Amniotic stem cell (primary cell): ENCODE measurements at places on chromosomes 2 and 18.

DNA sequence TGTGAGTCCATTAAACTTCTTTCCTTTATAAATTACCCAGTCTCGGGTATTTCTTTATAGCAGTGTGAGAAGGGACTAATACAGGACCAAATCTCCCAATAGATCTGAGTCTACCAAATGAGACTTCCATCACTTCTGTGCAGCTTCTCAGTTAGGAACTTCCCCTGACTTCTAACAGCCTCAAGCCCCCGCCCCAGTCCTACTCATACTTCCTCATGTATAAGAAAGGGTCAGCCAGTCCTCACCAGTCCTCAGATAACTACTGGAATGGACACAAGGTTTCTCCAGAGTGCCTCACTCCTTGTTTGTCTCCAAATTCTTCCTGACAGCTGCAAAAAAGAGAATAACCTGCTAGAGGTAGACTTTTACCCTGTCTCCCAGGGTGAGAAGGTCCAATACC lies 19.5 kb downstream of the TTC32 start:
- no peak for DNase-seq

GRCh38 chr2:112962308-112963175 lies 15.3 kb upstream of the IL36G start:
- no peak for DNase-seq

DNA sequence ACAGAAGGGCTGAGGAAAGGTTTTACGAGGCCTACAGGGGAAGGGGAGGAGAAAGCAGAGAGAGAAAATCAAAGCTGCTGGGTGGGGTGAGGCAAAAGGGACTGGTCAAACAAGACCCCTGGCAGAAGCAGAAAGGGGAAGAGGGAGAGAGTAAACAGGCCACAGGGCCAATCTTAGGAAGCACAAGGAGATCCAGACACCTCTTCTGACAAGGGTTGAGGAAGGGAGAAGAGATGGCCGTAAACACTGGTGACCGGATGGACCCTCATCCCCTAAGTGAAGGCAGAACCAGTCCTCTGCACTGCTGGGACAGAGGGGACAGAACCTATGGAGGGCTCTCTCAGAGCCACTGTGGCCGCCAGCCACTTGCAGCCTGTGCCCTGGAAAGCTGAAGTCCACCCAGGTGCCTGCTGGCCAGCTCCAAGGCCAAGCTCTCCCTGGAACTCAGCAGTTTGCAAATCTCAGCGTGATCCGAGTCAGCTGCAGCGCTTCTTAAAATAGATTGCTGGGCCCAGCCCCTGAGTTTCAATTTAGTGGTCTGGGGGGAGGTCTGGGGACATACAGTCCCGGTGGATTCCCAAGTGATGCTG lies 108.8 kb downstream of the TMEM163 start:
- DNase-seq, result no peak

DNA sequence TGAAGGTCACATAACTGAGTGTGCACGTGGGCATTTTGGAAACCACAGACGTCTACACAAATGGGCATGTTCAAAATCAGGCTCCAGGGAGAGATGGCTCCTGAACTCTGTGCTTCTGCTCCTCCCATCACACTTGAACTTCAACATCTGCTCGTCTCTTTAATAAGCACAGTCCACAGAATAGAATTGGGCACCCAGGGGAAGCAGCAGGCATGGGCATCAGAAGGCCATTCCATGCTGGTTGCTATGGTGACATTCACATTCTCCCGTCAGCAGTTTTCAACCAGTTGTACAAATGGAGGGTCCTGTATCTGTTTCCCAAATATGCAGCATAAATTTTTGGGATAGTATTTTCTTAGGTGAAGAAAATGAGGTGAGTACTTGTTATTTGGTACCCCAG lies 183.7 kb upstream of the COPS8 start:
- no peak for DNase-seq

GRCh38 chr2:240686460-240686859 lies 3.8 kb upstream of the AQP12B start:
- DNase-seq, result no peak

DNA sequence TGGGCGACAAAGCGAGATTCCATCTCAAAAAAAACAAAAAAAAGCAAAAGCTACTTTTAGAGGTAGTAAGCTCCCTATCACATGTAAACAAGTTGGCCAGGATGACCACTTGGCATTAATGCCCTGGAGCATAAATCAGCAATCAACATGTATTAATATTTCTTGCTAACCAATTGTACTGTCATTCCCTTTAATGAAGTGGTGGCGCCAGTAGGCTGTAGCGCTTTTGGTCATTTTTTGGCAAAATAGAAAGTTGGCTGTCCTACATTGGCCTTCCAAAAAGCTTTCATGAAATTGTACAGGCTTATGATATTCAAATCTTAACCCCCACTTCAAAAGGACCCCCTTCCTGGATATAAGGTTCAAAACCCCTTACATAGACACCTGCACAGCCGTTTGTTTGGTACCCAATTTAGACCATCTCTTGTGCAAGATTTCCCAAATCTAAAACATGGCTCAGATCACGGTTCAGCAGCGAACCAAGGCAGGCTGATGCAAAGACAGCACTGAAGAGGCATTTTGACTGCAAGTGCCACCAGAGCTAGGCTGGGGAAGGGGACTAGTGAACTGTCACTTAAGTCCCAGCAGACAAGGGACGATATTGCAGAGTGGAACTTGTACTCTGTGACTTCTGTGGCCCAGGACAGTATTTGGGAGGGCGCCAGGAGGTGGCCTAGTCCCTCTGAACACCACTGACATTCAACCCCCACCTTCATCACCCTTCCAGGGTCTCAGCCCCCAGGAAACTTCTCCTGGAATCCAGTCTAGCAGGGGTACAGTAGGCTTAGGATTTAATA lies 31.9 kb downstream of the SMAD7 start:
- no peak for DNase-seq

DNA sequence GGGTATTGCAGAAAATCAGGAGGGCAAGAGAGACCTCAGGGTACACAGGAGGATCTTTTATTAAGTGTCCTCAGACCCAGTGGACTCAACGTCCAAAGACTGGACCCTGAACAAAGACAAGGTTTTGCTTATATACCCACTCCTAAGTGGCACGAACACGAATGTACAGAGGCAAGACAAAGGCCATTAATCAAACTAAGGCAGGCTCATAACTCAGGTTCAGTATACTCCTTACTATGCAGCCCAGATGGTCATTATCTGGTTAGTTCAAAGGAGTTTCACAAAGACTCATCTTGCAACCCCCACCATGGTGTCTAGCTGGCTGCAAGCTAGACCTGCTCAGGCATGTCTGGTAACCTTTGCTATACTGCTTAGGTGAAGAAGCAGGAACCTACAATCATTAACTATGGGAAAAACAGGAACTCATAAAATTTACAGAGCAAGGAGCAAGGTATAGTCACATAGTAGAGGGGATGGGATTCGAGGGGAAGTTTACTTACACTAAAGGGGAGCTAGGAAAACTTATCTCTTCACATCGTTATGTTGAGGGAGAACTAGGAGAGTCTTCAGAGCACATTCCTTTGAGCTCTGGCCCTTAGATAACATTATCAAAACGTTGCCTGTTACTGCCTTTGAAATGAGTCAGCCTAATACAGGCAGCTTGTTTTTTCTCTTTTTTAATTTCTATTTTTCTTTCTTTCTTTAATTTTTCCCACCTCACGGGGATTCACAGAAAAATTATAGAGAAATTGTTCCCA lies 33.9 kb downstream of the SLC4A3 start:
- DNase-seq, result no peak

GRCh38 chr2:84901593-84902120 lies 3.8 kb upstream of the TMSB10 start:
- DNase-seq, result no peak

DNA sequence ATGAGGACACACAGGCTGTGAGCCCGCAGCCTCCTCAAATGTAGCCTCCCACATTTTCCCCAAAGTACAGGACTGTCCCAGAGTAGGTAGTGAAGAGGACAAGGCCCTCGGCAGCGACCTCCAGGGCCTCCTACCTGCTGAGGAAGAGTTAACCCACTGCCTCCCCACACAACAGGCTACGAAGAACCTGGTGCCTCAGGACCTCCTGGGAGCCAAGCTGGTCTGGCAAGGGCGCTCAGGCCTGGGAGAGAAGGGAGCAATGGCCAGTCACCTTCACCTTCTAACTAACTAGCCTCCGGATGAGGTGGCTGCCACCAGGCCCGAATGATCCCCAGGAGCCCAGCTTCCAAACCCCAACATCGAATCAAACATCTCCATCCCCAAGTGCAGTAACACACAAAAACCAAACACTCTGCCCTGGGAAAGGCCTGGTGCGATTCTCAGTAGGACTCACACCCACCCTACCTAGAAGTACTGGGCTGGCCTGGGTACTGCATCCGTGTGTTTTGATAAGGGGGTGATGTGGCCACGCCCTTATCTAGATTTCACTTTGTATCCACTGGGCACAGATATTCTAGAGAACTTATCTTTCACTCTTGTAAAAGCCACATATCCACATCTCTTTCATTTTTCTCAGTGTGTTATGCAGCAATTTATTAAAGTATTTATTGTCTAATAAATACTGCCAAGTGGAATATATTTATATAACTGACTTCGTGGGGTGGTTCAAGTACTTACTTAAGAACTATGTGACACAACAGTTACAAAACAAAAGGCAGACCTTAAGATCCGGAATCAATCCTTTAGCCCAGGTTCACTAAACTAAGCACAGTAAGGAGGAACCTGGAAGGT lies 9.7 kb downstream of the ERFE start:
- DNase-seq, result no peak

- no peak for DNase-seq
Measured at GRCh38 chr2:71326968-71327367, 4.6 kb upstream of the ZNF638 start.

GRCh38 chr18:73901566-73901965 lies 246.1 kb downstream of the FBXO15 start:
- no peak for DNase-seq

DNA sequence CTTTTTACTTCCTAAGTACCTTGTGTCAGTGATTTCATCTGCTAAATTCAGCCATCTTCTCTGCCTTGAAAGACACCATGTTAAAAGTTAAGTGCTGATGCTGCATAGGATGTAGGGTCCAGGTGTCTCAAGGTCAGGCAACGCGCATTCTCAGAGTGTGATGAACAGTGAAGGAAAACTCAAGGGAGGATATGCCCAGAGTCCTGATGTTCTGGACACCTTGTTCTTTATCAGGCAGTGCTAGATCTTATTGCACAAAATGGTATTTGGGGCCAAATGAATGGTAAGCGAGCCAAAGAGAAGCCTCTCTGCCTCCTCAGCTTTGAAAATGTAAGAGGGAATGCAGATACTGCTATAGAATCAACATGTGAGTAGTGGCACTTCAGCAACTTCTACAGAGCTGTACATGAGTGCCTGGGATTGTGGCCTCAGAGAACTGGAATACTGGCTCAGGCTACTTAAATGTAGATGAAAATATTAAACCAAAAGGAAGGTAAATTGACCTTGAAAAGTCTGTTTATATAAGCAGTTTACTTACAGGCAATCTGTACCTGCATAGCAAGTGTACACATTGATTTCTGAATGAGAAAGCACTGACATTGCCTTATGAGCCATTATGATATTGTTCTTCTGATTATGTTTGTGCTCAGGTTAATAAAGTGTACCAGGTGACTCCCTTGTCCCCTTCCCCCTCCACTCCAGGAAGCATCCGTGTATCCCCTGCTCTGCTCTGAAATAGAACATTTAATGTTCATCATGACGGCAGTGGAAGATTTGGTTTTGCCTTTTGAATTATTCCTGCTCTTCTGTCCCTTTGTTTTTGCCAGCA lies 86.7 kb upstream of the RANBP2 start:
- no peak for DNase-seq

DNA sequence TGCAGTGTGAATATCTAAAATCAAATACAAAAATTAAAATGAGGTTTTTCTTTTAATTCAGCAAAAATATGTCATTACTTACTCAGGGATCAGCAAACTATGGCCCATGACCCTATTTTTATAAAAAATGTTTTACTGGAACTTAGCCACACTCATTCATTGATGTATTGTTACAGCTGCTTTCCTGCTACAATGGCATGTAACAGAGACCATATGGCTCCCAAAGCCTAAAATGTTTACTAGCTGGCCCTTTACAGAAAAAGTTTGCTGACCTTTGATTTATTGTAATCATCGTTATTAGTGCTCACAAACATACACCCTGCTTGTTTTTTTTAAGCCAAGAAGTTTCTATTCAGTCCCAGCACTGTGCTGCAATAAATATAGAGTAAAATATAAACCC lies 120.3 kb downstream of the PLA2R1 start:
- no peak for DNase-seq

DNA sequence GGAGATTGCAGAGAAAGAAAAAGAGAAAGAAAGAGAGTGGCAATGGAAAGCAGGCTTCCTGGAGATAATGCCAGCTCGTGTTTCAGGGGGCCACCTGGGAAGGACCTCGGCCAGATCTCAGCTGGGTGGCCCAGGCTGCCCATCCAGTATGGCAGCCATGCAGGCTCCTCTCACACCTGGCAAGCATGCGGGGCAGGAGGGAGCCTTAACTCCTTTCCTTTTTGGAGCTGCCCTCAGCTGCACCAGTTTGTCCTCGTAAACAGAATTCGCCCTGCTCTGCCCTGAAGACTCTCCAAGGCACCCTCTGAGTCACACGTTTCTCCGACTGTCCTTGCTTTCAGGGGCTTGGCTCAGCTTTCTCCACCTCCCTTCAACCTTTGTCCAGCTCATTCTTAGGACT lies 59.5 kb upstream of the IGFBP5 start:
- no peak for DNase-seq

- DNase-seq, result no peak
Measured at GRCh38 chr18:47591429-47591828, 339.0 kb downstream of the SMAD2 start.

DNA sequence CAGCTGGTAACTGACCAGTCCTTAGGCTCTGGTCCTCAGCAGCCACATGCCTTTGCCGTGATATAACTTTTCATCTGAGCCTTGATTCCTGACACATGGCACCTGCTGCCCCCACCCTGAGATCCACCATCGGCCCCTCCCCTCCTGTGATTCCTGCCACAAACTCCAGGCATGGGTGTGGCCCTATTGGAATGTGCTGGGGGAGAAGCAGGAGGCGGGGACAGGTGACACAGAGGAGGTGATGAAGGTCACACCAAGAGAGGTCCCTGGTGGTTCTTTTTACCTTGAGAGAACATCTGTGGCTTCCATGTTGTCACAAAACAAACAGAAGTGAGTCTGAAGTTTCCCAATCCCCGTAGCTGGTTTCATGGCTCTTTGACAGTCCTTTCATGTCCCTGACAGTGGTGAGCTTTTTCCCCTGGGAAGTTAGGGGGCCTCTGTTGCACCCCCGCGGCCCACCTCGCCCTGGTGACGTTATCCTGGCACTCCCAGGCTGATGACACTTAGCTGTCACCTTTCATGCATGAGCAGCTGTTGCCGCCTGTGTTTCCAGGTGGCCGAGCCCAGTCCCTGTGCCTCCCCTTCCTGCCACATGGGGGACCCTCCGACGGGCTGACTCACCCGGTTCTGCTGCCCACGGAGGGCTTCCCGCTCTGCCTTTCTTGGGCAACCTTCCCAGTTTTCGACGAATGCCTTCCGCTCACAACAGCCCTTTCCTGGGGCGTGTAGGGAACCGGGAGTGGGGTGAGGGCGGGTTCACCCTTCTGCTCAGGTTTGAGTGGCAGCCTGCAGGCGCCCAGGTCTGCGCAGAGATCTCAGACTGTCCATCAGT lies 66.3 kb upstream of the GLI2 start:
- no peak for DNase-seq
